ENCODE measurements at places on chromosomes 2 and 18.

DNA sequence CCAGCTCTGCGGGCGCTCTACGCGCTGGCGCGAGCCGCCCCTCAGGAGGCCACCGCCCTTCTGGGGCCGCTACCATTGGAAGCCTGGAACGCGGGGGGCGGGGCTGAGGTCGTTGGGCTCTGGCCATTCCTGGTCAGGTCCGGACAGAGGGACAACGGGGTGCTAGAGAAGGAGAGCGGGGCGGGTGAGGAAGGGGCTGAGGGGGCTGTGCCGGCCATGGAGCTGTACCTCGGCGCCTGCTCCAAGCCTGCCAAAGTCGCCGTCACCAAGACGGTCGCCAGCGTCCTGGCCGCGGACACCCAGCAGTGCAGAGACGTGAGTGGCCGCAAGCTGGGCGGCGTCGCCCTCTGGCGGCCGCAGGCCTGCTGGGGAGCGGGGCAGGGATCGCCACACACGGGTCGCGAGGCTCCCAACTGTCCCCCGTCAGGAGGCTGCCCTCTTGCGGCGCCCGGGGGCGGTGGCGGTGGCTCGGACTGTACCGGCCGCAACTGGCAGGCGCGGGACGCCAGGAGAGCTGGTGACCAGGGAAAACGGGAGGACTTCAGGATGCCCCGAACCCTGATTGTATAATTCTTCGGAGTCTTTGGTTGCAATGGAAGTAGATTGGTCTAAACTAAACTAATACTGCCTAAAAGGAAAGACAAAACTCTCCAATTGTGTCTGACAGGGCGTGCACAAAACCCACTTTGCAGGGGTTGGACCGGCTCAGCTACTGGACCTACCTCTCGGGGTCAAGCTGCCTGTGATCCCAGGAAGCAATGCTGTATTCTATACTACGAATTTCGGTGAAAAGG, at the start of gene FSIP2:
FSIP2 (plus strand) TSS at position 126 of the 794 bp plus-strand sequence; CDS start at position 217, 91 bp downstream.
- no peak for DNase-seq

DNA sequence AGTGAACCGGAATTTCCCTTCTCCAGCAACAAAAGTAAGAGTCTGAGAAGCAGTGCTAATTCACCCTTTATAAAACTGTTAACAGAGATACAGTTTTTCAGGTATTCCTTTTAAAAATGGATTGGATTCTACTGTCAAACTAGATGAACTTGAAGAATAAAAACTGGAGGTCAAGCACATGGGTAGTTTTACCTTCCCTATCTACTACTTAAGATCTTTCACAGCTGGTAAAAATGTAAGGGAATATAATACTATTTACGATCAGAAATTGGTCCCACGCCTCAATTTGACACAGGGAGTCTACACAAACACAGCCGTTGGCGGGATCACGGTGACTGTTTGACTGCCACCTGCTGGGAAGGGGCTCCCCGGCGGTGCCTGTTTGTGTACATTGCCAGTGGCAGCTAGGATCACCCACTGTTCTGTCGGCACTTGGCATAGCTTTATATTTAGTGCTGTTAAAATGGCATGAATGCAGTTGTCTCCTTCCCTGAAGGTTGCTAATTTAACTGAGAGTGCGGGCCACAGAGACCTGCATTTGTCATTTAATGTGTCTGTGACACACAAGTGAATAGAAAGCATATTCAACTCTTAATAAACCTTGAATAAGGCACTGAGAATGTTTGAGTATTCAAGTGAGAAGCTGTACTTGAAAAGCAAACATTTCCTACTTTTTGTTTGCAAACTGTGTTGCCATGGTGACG, 59.5 kb downstream of the ABCG8 start:
- no peak for DNase-seq

GRCh38 chr2:238227587-238228032, 12.2 kb downstream of the HES6 start:
- DNase-seq: no peak

DNA sequence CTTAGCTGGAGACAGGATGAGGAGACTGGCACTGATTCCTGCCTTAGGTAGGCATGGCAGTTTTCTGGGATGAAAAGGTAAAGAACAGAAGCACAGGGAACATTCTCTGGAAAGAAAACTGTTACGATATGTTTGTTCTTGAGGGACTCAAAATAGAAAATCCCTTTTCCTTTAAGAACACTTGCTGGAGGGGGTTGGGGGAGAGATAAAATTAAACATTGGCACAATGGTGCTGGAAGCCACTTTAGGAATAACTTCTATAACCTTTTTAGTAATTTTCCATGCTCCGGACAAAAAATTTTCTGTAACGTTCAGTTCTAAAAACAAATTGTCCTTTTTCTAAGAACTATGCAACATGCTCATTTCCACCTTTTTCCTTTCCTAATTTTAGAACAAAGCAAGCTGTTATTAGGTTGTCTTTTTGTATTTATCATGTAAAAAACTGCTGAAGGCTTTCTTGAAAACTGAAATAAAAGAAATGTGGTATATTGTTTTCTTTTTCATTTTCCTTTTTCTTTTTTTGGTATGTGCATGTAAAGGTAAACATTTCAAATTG, 343.8 kb downstream of the EPHA4 start:
- DNase-seq: no peak

GRCh38 chr18:79982736-79983135, 5.6 kb downstream of the TXNL4A start:
- DNase-seq: no peak

DNA sequence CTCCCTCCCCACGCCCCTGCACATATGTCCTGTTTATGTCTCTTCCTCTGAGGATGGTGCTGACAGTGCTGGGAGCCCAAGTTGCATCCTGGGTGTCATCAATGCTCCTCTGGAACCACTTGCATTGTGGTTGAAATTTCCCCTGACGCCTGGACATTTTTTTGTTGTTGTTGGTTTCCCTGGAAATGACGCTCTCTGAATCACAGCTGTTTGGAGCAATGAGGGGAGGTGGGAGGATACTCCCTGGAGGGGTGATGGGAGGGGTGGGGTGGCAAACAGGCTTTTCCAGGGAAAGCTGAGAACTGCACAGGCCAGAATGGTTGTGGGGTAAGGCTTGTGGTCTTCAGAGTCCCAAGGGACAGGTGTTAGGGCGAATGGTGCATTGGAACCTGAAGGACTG, 29.6 kb downstream of the CELF4 start:
- DNase-seq: no peak

- DNase-seq: no peak
Observed at GRCh38 chr2:79770926-79771325, 258.1 kb downstream of the CTNNA2 start.

DNA sequence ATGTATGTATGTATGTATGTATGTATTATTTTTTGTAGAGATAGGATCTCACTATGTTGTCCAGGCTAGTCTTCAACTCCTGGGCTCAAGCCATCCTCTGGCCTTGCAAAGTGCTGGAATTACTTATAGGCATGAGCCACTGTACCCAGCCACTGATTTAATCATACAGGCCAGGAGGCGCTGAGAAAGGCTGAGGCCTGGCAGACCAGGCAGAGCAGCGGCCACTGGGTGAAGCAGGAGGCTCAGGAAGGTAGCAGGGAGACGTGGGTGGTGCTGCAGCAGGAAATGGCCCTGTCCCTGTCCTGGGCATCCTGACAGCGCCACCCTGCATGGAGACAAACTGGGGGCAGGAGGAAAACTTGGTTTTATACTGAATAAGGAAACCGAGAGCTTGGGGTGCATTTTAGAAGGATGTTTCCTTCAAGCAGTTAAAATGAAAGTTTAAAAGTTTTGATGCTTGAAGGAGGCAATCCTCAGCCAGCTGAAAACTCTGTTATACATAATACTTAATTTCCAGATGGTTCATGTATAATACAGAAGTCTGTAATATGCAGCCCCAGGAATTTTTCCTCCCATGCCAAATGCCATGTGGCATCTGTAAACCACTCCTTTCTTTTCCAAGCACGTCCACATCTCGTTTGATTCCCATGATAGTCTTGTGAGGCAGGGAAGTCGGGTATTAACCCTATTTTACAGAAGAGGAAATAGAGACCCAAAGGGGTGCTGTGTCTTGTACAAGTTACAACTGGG, 182.4 kb downstream of the CELF4 start:
- no peak for DNase-seq

DNA sequence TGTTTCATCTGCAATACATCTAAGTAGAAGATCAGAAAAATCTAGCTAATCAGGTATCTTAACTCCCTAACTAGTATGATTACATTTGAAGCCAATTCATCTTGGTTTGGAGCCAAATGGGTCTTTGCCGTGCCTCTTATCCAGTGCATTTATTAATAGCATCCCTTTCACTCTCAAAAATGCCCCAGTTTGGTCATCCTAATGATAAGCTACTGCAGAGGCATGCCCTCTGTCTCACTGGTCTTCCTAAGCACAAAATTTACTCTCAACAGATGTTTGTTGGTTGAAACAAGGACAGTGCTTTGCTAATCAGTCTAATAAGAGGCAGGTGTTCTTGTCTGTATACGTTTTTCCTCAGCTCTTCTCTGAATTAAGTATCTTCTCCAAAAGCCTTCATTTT, 403.2 kb downstream of the RAD51AP2 start:
- DNase-seq: no peak

- DNase-seq: no peak
Observed at GRCh38 chr2:128425216-128425615, 106.5 kb upstream of the HS6ST1 start.

DNA sequence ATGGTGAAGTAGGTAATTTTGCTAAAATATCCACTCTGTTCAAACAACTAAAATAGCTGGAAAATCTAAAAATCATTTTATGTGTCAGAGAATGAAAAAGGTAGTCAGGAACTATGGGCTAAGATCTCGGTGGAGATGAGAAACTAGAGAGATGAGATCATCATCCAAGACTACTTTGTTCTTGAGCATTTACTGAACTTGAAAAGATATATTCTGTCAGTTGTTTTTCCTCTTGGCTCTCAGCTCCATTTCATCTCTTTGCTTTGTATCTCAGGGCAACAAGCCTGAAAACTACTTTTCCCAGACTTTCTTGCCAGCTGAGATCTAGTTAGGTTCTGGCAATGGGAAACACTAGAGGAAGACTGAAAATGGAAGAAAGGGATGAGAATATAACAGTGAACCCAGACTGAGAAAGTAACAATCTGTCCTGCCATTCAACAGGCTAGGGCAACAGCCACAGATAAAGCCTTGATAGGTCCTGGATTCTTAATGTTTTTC, 346.2 kb upstream of the MEX3C start:
- no peak for DNase-seq

GRCh38 chr18:62412231-62412979, 87.3 kb downstream of the TNFRSF11A start:
- DNase-seq: no peak

DNA sequence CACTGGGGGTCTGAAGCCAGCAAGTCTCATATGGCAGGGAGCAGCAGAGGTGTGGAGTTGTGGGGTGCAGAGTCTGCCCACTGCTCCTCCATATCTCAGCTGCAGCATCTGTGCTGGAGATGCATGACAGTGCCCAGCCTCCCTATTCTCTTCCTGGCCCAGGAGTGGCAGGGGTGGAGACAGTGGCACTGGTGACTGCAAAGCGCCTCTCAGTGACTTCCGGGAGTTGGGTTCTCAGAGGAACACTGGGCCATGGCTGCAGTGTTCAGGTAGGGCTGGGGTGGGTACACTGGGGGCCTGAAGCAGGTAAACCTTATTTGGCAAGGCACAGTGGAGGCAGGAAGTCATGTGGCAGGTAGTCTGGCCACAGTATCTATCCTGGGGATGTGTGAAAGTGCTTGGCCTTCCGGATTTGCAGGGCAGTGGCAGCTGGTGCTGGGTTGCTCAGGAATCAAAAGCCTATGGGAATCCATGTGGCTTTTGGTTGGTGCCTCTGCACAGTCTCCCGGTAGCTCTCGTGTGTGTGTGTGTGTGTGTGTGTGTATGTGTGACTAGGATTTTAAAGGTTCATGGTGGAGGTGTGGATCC, 60.3 kb upstream of the THUMPD2 start:
- DNase-seq: no peak

DNA sequence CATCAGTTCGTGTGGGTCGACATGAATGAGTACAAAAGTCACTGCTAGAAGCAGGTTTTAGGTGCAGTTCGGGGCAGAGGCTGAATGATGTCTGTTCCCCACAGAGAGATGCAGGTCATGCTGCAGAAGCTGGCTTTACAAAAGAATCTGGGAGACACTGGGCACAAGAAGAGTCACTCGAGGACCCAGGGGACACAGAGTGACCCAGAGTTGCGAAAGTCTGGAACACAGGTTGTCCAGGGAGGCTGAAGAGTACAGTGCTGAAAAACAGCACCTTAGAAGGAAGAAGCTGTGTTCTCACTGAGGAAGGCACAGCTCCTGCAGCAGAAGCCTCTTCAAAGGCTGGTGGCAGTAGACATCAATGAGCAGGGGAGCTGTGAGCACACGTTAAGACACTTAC, 14.8 kb downstream of the CACNB4 start:
- DNase-seq: no peak

GRCh38 chr2:106163948-106164545, 30.1 kb downstream of the UXS1 start:
- no peak for DNase-seq
